ENCODE measurements at places on chromosomes 12 and 14.
A peak's percentile ranks its signal among the peaks of the same experiment; 100 is the strongest.

DNA sequence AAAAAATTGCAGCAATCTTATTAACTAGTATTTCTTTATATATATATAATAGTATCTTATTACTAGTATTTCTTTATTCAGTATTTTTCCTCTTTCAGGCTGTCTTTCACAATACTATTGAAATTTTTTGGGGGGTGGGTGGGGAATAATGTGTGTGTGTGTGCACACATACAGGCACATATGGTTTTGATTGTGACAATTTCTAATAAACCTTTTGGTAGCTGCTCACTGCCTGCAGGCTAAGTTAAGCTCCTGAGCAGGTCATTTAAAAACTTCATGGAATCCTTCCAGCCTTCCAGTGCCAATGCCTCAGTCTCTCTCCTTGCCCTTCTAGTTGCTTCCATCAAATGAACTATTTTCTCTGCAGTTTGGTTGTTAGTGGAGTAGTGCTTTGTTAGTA is 490.1 kb downstream of the PCNX1 start:
- no peak for DNase-seq

DNA sequence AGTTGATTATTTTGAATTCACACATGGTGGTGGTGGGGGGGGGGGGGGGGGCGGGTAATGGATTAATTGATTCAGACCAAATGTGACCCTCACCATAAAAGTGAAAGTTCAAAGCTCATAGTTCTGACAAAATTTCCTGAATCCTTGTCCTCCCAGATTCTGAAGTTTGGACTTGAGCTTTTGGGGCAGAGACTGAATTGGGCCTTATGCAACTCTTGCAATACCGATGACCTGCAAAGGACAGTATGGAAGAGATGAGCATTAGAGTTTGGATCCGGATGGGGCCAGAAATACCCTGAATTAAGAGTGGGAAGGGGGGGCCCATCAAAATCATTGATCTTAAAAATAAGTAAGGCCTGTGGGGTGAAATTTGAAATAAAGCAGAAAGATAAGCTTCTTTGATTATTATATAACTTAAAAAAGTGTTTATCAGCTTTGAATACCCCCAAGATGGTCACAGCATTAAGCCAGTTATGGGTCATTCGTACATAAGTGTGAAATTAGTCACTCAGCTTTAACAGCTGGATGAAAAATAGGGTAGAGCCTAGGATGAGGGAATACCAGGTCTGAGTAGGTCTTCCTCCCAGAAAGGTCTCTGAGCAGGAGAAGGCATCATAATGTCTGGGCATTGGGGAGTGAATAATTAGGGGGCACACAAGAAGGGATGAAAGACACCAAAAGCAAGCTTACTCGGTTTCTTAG is 2.1 kb upstream of the PYGL start:
- no peak for DNase-seq

GRCh38 chr12:3604748-3605586 is 114.0 kb downstream of the PRMT8 start:
- no peak for DNase-seq

GRCh38 chr12:104740668-104741067 is 217.4 kb downstream of the SLC41A2 start:
- DNase-seq: no peak

GRCh38 chr12:54240971-54241588 is 38.8 kb downstream of the CBX5 start:
- no peak for DNase-seq

DNA sequence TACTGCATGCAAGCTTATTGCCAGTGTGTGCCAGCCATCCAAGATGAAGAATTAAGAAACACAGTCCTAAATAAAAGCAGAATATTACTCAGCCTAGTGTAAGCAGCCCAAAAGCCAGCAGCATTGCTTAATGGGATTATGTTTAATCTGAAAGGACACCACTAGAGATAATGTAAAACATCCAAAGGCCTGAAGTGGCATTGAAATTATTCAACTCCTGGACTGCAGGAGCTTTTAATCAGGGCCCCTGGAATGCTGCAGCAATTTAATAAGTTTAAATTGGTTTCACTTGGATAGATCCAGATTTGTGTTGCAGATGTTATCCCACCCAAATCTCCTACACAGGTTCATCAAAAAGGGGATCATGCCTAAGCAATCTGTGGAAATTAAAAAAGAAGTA is 193.0 kb downstream of the C12orf50 start:
- no peak for DNase-seq

DNA sequence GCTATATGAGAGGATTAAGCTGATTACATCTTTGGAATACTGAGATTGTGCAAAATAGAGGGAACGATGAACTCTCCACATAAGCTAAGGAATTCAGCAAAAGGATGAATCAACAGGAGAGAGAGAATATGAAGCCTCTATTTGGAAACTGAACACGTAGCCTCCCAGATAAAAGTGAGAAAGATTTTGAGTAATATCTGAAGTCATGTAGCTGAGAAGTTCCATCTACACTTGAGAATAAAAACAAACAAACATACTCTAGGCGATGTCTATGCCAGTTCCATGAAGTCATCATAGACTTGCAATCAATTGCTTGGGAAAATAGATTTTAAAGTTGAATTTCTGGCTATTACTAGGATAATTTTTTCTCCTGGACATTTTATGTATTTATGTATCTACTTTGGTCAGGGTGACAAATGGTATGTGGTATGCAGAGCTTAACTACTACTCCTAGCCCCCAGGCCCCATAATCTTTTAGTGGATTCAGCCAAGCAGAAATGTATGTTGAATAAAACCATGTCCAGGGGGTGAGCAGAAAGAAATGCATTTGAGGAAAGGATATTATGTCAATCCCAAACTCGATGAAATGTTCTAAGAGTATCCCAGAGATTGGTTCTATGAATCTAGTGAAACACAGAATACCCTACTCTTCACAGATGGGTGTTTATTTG is 627.4 kb downstream of the DIO2 start:
- no peak for DNase-seq

- no peak for DNase-seq
Observed at GRCh38 chr14:99566009-99566389, 38.0 kb downstream of the CCDC85C start.

GRCh38 chr14:66401449-66402095 is 84.6 kb upstream of the CCDC196 start:
- DNase-seq: peak; percentile 3

- DNase-seq: no peak
Observed at GRCh38 chr12:112347581-112347982, 34.6 kb downstream of the HECTD4 start.

GRCh38 chr12:75713434-75713833 is 202.0 kb upstream of the KRR1 start:
- no peak for DNase-seq

DNA sequence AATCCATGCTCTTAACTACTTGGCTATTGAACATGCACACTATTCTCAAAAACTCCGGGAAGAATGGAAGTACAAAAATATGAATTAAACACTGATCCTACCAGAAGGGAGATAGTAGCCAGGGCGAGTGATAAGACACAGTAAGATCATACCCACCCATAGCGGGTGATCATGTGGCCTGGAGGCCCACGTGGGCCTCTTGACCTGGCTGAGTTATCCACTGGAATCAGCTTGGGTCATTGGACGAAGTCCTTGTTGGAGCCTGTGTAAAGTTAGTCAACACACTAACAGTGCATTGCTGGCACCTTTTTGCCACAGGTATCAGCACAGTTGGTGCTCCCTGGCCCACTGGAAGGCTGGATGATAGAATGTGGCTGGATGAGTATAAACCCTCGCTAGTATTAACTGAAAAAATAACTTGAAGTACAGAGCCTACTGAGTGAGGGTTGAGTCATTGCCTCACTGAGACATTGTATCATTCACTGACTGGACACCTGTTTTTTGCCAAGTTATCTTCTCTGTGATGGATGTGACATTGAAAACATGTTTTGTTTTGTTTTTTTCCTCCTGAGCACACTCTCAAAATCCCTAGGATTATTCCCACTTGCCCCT is 149.2 kb upstream of the FUT8 start:
- no peak for DNase-seq

DNA sequence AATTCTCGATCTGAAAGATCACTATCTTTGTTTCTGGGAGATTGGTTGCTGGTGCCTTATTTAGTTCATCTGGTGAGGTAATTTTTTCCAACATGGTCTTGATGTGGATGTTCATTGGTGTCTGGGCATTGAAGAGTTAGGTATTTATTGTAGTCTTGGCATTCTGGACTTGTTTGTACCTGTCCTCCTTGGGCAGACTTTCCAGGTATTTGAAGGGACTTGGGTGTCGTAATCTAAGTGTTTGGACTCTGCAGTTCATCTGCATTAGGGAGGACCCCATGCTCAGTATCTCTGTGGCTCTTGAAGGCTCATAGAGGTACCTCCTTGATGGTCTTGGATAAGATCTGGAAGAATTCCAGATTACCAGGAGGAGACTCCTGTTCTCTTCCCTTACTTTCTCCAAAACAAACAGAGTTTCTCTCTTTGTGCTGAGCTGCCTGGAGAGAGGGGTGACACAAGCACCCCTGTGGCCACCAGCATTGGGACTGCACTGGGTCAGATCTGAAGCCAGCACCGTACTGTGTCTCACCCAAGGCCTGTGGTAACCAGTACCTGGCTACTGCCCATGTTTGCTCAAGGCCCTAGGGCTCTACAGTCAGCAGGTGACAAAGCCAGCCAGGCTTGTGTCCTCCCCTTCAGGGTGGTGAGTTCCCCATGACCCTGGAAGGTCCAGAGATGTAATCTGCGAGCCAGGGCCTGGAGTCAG is 5.3 kb downstream of the A2ML1 start:
- DNase-seq: no peak

- no peak for DNase-seq
Observed at GRCh38 chr12:24600551-24600950, 348.4 kb downstream of the BCAT1 start.

GRCh38 chr14:91180611-91181010 is 63.9 kb downstream of the GPR68 start:
- no peak for DNase-seq

GRCh38 chr12:113812411-113813228 is 153.5 kb downstream of the RBM19 start:
- no peak for DNase-seq

DNA sequence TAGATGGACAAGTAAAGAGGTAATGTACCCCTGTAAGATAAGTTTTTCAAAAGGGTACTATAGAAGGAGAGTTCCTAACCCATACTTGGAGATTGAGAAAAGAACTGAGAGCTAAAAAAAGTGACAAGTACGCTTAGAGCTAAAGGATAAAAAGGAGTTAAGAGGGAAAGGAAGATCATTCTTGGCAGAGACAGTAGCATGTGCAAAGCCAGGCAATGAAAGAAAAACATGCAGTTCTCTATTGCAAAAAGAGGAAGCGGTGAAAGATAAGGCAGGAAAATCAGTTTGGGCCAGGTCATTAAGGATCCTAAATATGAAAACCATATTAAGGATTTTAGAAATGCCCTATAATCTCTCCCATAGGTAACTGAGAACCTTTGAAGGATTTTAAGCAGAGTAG is 500.4 kb upstream of the GARIN6 start:
- no peak for DNase-seq

DNA sequence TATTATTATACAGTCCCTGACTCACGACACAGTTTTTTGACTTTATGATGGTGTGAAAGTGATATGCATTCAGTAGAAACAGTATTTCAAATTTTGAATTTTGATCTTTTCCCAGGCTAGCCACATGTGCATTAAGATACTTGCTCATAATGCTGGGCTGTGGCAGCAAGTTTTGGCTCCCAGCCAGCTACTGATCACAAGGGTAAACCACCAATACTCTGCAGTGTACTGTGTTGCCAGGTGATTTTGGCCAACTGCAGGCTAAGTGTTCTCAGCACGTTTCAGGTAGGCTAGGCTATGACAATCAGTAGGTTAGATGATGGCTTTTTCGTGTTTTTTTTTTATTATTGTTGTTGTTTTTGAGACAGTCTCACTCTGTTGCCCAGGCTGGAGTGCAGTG is 69.4 kb upstream of the ACTN1 start:
- no peak for DNase-seq

GRCh38 chr14:68881396-68881795 is 88.5 kb upstream of the ZFP36L1 start:
- DNase-seq: no peak

- DNase-seq: peak; percentile 44
Observed at GRCh38 chr14:35821564-35822411, 4.3 kb upstream of the BRMS1L start.

All from SW 1271 (cell line).